ENCODE measurements at places on chromosomes 5 and 9.

- DNase-seq: no peak
Measured at GRCh38 chr5:149007174-149007573, 55.7 kb downstream of the SH3TC2 start.

DNA sequence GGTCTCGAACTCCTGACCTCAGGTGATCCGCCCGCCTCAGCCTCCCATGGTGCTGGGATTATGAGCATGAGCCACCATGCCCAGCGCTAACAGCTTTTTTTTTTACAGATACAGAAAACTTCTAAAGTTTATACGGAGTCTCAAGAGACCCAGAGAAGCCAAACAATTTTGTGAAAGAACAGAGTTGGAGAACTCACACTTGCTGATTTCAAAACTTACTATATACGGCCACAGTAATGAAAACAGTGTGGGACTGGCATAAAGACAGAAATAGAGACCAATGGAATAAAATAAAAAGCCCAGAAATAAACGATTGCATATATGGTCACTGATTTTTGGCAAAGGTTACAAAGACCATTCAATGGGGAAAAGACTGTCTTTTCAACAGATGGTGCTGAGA, 85.6 kb upstream of the CACNA1B start:
- no peak for DNase-seq

DNA sequence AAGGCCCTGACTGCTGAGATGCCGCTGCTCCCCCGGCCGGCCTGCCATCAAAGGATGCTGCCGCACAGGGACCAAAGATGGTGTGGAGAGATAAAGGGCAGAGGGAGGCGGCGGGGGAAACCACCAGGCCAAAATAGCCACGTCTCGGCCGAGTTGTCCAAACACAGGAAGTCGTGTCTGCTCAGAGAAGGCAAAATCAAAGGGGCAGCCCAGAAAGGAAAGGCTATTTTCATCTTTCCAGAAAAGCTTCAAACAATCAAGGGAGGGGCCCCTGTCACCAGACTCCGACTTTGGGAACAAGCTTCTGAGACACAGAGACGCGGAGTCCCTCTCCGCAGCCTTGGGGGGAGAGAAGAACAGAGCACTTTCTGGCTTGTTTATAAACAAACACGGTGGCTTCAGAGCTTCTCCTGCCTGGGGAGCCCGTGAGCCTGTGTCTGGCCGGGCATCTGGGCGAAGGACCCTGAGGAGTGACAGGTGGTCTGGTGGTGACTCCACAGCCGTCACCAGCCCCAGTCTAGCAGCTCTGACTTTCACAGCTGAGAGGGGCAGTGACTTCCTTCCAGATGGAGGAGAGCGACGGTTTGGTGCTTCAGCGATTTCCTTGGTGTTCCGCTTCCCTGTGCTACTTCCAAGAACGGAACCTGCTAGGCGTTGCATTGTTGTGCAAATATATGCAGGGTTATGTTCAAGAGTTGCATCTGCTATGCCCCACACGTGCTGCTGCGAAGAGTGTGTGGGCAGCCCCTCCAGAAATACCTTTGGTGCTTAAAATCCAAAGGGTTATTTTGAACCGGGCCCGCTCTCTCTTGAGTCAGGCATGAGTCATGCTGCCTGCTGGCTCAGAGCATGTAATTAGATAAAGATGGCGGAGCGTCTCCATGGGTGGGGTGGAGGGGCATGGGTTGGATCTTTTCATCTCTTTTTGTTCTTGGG, 24.0 kb downstream of the ADAMTSL2 start:
- DNase-seq: peak; percentile 22

- DNase-seq: no peak
Measured at GRCh38 chr9:132543960-132544359, 38.4 kb upstream of the BARHL1 start.

- DNase-seq: no peak
Measured at GRCh38 chr9:129400001-129400970, 220.6 kb downstream of the C9orf50 start.

DNA sequence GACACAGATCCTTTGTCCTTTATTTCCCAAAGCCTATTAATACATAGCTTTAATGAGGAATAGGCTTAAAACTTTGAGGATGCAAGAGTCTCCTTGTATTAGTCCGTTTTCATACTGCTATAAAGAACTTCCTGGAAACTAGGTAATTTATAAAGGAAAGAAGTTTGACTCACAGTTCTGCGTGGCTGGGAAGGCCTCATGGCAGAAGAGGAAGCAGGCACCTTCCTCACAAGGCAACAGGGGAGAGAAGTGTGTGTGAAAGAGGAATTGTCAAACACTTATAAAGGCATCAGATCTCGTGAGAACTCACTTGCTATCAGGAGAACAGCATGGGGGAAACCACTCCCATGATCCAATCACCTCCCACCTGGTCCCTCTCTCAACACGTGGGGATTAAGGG, 5.4 kb upstream of the CLK4 start:
- DNase-seq: no peak

DNA sequence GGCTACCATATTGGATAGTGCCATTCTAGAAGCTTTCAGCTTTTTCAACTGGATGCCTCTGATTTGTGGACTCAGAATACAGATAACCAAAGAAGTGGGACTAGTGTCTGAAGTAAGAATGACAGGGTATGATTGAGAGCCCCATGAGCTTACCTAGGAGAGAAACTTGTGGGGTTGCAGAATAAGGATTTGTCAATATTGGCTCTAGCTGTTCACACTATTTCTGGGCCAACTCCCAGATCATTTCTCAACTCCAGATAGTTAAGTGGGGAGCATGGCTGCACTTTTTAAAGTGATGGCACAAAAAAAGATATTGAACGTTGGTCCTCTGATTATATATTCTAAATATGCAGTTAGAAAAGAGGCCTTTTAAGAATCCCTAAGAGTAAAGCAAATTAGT, 252.1 kb downstream of the DOCK8 start:
- no peak for DNase-seq

DNA sequence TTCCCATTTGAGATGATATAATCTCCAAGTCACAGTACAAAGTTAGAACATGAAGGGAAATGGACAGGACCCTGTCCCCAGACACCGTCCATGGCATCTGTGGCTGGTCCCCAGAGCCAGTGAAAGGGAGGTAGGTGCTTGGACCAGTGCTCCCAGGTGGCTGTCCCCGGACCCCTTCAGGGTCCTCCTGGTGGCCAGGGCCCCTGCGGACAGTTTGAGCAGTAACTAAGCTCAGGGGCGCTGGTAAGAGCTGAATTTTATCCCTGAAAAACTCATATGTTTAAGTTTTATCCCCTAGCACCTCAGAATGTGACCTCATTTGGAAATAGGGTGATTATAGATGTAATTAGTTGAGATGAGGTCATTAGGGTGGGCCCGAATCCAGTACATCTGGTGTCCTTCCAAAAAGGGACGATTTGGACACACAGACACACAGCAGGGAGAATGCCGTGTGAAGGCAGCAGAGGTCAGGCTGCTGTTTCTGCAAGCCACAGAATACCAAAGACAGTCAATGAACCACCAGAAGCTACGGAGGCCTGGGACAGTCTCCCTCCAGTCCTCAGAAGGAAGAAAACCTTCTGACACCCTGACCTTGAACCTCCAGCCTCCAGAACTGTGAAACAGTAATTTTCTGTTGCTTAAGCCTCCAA, 185.0 kb downstream of the ATPSCKMT start:
- no peak for DNase-seq

GRCh38 chr5:149262315-149262714, 9.3 kb upstream of the AFAP1L1 start:
- DNase-seq: no peak

DNA sequence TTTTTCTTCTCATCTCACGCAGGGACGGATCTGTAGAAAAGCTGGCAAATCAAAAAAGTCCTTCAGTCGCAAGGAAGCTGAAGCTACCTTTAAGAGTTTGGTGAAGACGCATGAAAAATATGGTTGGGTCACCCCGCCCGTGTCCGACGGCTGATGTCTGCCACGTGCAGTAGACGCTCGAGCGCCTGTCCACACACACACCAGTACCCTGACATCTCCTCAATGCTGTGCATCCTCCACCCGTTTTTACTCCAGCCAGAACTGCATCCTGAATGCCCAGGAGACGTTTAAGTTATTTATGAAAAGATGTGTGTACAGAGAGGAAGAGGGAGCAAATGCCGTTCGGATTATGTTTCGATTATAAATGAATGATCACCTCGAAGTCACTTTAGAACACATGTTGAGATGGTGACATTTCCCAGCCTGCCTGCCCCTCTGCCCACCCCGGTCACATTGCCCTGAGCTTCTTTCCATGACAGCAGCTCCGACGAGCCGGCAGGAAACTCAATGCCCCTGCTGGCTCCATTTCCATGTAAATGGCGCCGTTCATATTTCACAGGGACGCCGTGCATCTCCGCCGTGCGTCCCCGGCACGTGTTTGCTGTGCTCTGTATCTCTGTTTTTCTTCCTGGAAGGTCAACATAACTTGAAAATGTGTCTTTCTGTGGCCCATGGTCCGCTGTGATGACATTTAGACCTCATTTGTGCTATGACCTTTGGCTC, 42.7 kb downstream of the UBE2QL1 start:
- DNase-seq: no peak

DNA sequence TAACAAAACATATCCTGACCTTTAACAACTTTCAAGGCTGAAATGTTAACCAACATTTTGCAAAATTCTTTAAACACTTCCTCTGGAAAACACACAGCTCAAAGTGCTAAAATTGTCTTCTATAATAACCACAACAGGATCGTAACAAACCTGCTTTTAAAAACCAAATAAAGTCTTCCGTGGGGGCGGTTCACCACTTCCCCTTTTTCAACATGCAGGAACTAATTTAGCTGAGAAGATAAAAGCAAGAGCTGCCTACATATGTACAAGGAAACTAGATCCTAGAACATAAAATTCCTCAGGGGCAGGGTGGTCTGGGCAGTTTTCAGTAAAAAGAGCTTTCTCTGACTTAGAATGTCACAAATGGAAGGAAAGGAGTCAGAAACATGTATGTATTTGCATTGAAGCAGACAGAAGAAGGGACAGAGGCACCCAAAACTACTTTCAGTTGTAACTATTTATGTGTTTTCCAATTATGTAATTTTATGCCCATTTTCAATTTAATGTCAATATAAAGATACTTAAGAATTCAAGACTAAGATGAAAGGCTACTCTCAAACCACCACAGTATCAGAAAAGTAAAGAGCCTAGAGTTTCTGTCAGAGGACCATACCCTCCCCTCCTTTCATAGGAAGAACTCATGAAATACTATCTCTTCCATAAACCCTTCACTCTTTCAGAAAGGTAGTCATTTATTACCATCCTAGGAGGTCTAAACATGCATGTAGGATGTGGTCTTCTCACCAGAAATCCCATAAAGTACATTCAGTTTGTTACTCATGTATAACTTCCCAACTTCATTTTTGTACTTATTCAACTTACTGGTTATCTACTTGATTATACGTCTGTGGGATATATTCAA, 185.9 kb upstream of the RASA1 start:
- DNase-seq: peak; percentile 62

DNA sequence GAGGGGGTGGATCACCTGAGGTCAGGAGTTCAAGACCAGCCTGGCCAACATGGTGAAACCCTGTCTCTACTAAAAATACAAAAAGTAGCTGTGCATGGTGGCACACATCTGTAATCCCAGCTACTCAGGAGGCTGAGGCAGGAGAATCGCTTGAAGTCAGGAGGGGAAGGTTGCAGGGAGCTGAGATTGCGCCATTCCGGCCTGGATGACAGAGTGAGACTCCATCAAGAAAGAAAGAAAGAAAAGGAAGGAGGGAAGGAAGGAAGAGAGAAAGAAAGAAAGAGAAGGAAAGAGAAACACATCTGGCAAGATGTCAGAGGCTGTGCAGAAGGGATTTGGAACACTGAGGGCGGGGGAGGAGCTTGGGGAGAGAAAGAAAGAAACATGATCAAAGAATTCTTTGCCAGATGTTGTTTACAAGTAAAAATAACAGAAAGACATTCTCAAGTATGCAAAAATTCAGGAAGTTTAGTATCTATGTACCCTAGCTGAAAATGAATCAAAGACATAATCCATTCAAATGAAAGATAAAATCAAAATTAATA, 93.7 kb downstream of the AK8 start:
- no peak for DNase-seq

- no peak for DNase-seq
Measured at GRCh38 chr5:127053049-127053448, 20.3 kb downstream of the C5orf63 start.

DNA sequence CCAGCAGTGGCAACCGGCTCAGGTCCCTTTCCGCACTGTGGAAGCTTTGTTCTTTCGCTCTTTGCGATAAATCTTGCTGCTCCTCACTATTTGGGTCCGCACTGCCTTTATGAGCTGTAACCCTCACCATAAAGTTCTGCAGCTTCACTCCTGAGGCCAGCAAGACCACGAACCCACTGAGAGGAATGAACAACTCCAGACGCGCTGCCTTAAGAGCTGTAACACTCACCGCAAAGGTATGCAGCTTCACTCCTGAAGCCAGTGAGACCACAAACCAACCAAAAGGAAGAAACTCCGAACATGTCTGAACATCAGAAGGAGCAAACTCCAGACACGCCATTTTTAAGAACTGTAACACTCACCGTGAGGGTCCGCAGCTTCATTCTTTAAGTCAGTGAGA, 103.5 kb downstream of the GLIS3 start:
- no peak for DNase-seq

DNA sequence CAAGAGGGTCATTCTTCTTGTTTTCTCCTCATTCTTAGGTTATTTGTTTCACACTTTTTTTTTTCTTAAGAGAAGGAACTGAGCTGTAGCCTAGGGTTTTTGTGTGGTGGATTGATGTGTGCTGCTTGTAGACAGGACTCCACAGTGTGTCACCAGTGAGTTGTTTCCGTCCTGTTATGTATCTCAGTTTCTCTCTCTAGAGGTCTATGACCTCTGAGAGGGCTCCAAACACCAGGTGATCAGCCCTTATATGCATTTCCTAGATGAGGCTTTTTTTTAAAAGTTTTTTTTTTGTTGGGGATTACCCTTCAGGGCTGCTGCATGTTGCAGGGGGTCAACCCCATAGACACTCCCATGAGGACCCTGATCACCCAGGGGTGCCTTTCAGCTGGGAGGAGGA, 124.2 kb upstream of the MAST4 start:
- no peak for DNase-seq

Data from natural killer cell (primary cell).